ENCODE measurements at places on chromosomes 5 and 9.

GRCh38 chr9:89664010-89664409 lies 59.2 kb downstream of the GADD45G start:
- no peak for DNase-seq

GRCh38 chr9:124284237-124284831 lies 26.6 kb downstream of the NEK6 start:
- DNase-seq: no peak

DNA sequence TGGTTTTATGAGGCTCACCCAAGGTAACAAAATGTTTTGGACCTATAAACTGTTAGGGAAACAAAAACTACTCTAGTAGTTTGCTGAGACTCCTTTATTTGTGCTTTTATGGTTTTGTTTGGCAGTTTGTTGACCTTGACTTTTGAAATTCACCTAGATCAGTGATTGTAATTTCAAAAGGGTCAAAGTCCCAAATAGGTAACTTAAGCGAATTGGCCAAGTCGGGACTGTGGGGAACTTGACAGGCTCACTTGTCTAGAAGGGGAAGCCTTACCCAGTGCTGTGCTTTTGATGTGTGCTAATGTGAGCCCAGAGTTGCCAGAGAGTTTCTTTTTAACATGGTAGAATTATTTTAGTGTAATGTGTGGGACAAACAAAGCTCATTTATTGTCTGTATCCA lies 87.2 kb upstream of the SGCD start:
- no peak for DNase-seq

DNA sequence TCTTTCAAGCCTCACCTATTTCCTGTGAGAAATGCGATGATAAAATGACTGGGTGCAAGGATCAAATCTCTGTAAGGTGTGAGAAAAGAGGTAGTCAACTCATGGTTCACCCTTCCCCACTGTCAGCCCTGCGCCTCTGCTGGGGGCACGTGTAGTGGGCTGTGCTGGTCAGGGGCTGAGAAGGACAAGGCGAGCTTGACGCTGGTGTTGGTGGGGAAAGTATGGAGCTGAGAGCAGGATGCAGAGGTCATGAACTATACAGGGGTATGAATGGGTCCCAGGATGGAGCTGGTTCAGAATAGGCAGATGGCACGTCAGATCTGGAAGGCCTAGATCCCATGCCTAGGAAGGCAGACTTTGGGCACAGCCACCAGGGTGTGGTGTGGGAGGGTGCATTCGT lies 20.6 kb downstream of the PITX1 start:
- no peak for DNase-seq

- no peak for DNase-seq
Observed at GRCh38 chr5:53481887-53482716, 1.7 kb downstream of the FST start.

- no peak for DNase-seq
Observed at GRCh38 chr9:136511670-136512592, 29.1 kb upstream of the SEC16A start.

GRCh38 chr5:150764530-150764929 lies 5.7 kb upstream of the DCTN4 start:
- no peak for DNase-seq

- DNase-seq: no peak
Observed at GRCh38 chr9:87263291-87263690, 234.4 kb upstream of the DAPK1 start.

DNA sequence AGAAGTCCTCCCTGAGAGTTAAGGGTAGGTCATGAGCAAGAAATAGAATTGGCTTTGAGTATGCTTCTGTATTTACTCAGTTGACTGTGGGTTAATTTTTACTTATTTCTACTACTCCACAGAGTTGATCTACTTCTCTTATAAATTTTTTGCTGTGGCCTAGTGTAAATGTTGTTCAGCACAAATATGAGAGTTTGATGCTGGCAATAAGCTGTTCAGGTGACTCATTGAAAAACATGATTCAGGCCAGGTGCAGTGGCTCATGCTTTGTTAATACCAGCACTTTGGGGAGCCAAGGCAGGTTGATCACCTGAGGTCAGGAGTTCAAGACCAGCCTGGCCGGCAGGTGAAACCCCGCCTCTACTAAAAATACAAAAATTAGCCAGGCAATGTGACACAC lies 4.5 kb upstream of the CDK7 start:
- no peak for DNase-seq

GRCh38 chr5:141714542-141715310 lies 32.7 kb upstream of the ARAP3 start:
- no peak for DNase-seq

- no peak for DNase-seq
Observed at GRCh38 chr5:71974622-71975021, 132.7 kb upstream of the MAP1B start.

DNA sequence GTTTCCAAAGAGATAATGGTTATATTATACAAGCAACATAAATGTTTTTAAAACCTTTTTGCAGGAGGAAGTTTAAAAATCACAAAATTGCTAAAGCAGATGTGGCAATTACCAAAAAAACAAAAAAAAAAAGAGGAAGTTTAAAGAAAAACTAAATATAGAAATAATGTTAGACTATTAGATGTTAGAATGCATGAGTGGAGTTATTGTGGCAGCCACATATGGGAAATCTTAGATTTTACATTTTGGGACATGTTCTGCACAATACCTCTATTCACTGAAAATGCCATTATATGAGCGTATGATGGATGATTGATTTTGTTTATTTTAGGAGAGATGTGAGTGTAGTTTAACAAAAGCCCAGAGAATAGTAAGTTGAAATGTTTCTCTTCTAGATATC lies 31.2 kb upstream of the DTWD2 start:
- no peak for DNase-seq

GRCh38 chr9:91758491-91758981 lies 191.5 kb downstream of the ROR2 start:
- DNase-seq: no peak

DNA sequence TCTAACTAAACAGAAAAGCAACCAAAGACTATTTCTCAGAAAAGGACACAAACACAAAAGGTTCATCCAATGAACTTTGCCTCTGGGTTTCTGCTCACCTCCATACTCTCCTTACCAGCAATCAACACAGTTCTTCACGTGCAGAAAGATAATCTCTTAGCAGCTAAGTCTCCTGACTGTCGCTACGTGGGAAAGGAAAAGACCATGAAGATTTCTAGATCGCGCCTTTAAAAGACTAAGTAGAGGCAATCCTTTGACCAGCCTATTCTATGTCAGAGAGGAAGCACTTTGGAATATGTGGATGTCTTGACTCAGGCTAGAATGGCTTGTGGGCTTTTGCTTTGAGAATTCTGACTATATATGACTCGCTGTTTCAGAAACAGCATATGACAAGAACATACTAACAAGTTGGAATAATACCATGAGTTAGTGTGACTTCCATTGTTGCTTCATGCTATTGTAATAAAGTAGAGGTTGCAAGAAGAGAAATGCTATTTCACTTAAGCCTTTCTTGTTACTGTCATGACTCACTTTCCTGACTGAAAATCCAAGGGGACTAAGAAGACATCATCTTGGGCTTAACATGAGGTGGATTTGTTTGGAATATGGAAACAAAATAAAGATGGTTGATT lies 339.5 kb upstream of the RFX3 start:
- DNase-seq: no peak

Data from stimulated activated CD4-positive, alpha-beta T cell treated with anti-CD3 and anti-CD28 coated beads, Interleukin-1b, Interleukin-23, amount 100 ng/mL, for 1 hour (primary cell).